ENCODE measurements at places on chromosomes 11 and 22.

- DNase-seq: no peak
Measured at GRCh38 chr11:43908683-43909082, 28.1 kb downstream of the ALKBH3 start.

GRCh38 chr11:88402784-88403183 is 65.2 kb upstream of the CTSC start:
- DNase-seq: no peak

DNA sequence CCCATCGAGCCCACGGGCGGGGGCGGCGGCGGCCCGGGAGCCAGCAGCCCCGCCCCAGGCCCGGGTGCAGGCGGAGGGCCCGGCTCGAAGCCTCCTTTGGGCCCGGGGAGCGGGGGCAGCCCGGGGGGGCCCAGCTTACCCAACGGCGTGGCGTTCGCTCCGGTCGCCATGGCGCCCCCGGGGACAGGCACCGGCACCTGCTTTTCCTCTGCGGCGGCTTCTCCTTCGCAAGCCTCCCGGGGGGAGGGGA is 194 bp downstream of the SF1 start:
- no peak for DNase-seq

DNA sequence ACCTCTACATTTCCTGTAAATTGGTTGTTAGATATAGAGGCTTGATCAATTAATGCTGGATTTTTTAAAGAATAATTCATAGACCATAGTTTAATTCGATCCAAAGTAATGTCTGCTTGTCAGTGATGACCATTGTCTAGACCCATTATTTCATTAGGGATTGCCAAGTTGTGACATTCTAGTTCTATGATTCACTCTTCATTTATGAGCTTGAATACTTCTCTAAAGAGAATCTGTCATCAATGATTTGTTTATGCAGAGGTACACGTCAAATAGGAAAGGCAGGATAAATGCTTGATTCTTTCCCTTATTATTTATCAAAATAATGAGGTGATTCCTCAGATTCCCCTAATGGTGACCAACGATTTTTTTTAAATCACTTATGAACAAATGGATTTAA is 24.0 kb upstream of the ROBO3 start:
- DNase-seq: no peak

DNA sequence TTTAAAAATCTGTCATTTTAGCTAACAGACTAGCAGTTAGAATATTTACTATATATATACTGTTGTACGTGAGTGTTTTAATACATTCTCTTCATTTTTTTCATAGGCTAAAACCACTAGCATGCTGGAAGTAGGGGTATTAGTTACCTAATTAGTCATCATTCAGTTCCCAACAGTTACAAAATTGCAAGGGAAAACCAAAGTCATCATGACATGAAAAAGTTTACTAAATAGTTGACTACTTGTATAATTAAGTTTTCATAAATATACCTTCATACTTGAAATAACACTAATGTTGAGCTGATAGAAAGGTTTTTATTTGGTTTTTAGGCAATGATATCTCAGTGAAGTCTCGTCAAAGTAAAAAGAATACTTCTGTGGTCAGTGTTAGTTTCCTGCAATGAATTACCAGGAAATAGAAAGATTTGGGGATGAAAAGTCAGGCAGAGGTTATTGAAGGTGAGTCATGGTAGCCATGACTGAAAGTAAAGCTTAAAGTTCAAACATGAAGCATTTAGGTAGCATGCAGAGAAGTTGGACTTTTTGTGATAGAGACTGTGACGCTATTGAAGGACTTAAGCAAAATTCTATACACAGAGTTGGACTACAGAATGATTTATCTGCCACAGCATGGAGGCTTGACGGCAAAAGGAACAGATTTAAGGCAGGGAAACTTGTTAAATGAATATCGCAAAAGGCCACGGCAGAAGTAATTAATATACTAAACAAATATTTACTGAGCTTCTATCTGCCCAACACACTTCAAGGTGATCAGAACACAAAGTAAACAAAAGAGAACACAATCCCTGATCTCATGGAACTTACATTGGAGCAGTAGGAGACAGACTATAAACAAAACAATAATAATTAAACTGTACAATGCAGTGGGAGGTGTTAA is 828.1 kb upstream of the FAT3 start:
- DNase-seq: peak; percentile 16

DNA sequence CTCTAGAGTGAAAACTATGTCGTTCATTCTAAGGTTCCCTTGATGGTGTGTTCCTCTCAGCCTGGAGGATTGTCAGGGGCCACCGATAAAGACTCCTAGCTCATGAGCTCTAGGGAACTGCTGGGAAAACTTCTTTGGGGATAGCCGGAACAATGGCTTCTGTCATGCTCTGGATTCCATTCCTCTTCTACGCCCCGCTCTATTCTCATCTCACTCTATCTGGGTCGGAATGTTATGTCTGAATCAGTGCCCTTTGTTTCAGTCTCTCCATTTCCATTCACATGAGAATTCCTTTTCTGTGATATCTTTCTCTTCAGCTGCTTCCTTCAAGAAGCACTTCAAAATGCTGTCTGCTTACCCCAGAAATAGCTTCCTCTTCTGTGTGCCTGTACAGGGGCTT is 16.9 kb upstream of the SLCO2B1 start:
- no peak for DNase-seq

- no peak for DNase-seq
Measured at GRCh38 chr22:37278261-37278660, 4.0 kb upstream of the CYTH4 start.

- DNase-seq: no peak
Measured at GRCh38 chr11:86460461-86461385, 86.0 kb downstream of the CCDC81 start.

- no peak for DNase-seq
Measured at GRCh38 chr11:36343436-36343835, 47.3 kb downstream of the PRR5L start.

GRCh38 chr22:42376711-42377554 is 55.3 kb downstream of the NFAM1 start:
- no peak for DNase-seq

GRCh38 chr22:16965560-16965959 is 42.5 kb downstream of the GAB4 start:
- DNase-seq: no peak

DNA sequence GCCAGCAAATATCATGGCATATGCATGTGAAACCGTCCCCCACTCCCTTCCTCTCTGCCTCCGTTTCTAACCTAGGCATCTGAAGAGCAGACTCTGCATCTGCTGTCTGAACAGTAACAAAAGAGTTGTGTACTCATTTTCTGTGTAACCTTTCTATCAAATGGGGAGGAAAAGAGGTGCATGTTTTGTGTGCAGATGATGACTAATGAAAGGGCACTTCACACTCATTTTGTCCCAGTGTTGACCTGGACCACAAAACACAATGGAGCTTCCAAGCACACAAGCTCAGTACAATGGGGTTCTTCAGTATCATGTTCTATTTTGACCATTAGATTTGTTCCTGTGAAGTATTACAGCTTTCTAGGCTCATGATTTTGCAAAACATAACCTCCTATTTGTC is 13.0 kb downstream of the JHY start:
- DNase-seq: no peak

DNA sequence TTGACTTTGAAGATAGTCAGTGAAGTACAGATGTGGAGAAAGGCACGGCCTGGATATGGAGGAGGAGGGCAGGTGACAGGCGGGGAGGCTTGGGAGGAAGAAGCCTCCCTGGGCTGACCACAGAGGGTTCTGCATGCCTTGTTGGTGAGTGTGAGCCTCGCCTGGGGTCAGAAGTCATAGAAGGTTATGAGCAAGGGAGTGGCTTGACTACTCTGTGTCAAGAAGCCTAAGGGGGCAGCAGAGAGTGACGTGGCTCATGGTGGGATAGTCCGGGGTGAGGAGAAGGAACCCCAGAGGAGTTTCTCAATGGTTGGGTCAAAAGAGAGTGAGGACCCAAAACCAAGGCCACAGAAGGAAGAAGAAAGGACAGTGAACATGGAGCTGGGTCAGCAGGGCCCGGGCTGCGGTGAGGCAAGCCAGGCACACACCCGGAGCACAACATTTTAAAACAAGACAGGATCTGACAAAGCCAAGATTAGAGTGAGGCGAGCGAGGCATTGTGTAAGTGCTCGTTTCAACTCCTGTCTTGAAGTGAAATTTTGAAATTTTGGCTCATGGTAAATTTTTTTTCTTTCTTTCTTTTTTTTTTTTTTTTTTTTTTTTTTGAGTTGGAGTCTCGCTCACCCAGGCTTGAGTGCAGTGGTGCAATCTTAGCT is 31.9 kb downstream of the PDGFB start:
- peak; percentile 74 for DNase-seq

- no peak for DNase-seq
Measured at GRCh38 chr22:34851918-34852662, 213.9 kb upstream of the ISX start.

- DNase-seq: no peak
Measured at GRCh38 chr11:45803971-45804760, 783 bp upstream of the SLC35C1 start.

- DNase-seq: no peak
Measured at GRCh38 chr11:37804666-37805065, 1206.6 kb upstream of the RAG2 start.

DNA sequence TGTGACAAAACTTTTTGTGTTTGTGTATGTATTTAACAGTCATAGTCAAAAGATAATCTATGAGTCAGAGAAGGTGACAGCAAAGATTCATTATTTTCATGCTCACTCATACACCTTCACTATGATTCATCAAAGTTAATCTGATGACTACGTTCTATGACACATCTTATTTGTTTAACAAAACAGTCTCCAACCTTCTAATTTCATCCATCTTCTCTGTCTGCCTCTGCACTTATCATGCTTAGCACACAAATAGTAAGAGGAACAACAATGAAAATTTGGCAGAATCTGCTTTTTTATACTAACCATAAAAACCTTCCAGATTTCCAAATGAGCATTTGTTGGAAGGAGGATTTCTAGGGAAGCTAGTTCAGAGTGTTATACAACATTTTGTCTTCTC is 568.9 kb downstream of the LUZP2 start:
- DNase-seq: peak; percentile 44

DNA sequence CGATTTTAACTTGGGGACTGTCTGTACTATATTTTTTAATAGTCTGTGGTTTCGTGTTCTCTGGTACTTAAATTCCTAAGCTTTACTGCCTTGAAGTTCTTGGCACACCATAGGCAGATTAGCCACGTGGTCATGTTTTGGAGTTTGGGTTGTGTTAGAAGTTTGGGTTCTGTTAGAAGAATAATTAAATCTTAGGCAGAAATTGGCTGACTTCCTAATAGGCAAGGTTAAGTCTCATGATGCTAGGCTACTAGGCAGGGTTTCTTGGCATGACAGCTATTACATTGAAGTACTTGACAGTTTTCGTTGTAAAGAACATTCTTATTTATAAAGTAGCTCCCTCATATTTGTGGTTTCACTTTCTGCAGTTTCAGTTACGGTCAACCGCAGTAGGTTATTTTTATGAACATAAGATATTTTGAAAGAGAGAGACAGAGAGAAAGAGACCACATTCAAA is 30.0 kb upstream of the MMP7 start:
- no peak for DNase-seq

- DNase-seq: no peak
Measured at GRCh38 chr11:7537265-7537664, 23.5 kb downstream of the PPFIBP2 start.

DNA sequence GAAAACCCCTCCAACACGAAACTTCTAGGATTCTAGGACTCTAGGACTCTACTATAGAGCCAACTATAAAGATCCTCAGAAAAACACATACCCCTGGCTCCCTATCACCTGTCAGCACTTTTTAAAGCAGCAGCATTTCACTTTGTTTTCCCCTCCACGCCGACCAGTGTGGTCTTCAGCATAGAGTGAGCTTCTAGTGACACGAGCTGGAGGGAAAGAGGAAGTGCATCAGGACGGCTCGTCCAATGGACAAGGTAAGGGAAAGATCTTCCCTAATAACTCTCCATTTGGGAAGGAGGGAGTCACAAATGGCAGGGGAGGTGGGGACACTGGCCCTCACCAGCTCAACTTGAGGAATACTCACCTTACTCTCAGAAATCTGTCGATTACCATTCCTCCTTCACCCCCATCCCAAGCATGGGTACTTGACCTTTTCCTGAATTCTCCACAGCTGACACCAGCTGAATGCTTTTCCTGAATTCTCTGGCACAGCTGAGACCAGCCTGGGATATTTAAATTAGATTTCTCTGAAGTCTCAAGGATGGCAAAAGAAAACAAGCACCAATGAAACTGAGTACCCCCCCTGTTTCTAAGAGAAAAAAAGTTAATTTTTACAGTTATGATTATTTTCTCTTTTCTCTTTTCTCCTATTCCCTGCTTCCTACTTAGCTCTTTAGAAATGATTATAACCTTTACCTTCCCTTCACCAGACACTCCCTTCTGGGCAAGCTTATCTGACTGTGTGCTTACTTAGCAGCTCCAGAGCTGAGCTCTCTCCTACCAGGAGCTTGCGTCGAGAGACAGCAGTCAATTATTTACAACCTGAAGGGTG is 33.3 kb upstream of the NNMT start:
- no peak for DNase-seq

DNA sequence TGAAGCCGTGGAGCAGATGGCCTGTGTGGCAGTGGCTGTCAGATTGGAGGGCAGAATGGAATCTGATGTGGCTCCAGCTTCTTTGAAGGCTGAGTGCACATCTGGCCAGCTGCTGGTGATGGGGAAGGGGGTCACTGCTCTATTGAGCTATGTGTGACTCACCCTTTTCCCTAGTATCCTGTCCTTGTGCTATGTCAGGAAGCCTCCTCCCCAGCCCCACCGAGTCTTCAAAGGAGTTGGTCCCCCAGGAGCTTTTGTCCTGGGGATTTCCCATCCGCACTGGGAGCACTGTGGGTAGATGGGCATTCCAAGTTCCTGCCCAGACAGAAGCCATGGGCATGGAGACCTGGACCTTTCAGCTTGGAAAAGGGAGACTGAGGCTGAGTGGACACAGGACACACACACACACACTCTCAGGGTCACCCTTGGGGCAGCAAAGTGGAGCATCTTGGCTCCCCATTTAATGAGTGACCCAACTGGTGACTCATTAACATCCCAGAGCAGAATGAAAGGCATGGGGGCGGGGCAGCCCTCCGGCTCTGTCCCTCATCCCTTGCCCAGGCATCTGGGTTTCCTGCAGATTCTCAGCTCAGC is 3.3 kb downstream of the SERPINH1 start:
- DNase-seq: no peak

GRCh38 chr22:35462498-35463230 is 62.7 kb downstream of the MCM5 start:
- DNase-seq: no peak

- no peak for DNase-seq
Measured at GRCh38 chr11:111574373-111575225, 27.6 kb upstream of the SIK2 start.

- DNase-seq: no peak
Measured at GRCh38 chr11:1197886-1198560, 24.8 kb upstream of the MUC5B start.

GRCh38 chr11:110755941-110756340 is 43.7 kb upstream of the ARHGAP20 start:
- no peak for DNase-seq

- peak; percentile 91 for DNase-seq
Measured at GRCh38 chr22:20569059-20570058, 61.9 kb downstream of the MED15 start.
